Hepatocyte (in vitro differentiated cells): ENCODE measurements at places on chromosomes 6 and 20. TPM values are rescaled to one million over a fixed set of nuclear protein-coding genes. Genes with fewer than 3 reads are reported as not detected.

- peak; percentile 74 for DNase-seq
These were observed 671 bp downstream of the E2F1 start for GRCh38 chr20:33685328-33686099.

GRCh38 chr20:57774951-57775350 lies 65.1 kb upstream of the PMEPA1 start:
- DNase-seq: no peak

- DNase-seq: peak; percentile 86
These were observed 49.4 kb upstream of the PTPN1 start for GRCh38 chr20:50460608-50461267.

DNA sequence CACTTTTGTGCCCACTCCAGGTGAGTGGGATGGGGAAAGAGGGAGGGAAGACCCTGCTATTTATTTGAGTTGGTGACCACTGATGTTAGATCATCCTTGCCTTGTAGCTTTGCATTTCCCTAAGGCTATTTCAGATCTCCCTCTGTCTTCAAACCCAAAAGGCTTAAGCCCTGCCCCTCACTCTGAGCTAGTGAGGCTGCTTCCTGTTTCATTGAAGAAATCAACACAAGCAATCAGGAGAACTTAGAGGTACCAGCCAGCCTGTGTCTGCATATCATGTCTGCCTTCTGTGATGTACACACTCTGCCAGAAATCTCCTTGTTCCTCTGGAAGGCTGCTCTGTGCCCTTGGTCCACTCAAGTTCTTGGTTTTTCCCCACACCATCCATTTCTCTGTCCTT lies 135.3 kb downstream of the ARID1B start:
- no peak for DNase-seq

DNA sequence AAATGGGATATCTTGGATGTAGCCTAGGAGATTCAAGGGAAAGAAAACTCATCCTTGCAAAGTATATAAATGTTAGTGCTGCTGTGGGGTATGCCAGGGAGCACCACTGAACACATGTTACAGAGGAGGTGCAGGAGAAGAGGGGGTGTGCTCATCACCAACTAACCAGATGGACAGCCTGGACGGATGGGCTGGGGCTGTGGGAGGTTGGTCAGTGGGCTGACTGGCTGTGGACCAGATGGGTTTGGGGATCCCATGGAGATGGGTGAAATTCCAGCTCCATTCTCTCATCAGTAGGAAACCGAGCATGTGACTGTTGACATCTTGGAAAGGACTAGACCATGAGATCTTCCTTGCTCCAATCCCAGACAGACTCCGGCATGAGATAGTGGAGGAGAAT lies 201.0 kb downstream of the LRFN2 start:
- no peak for DNase-seq

DNA sequence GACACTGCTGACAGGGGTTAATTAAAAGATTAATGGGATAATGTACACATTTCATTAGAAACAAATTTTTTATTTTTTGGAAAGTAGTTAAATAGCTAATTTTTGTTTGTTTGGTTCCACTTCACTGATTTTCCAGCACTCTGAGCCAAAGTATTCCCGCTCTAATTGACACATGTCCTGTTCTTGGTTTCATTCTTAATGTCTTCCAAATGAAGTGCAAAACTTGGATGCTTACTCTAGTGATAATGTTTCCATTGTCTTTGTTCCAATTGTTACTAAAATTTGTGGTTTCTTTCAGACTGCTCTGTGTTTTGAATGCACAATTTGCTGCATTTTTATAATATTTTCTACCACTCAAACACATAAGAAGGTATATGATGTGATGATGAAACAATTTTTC lies 794.3 kb downstream of the PHF3 start:
- no peak for DNase-seq

- no peak for DNase-seq
These were observed 9.4 kb downstream of the SNX9 start for GRCh38 chr6:157832250-157832967.

GRCh38 chr20:43507150-43508080 lies at the start of gene L3MBTL1:
TSS of gene L3MBTL1 (plus strand) at chr20:43507697. CDS start at chr20:43513504, 5,807 bp downstream.
- peak; percentile 87 for DNase-seq

Gene OLIG3
- not detected in 2 replicates for polyA plus RNA-seq

Gene DLK2
- 1.8 and 2.1 TPM in 2 replicates for polyA plus RNA-seq

Gene TAF8
- 12.6 and 14.0 TPM in 2 replicates for polyA plus RNA-seq

Gene POU5F1
- 0.94 and 1.8 TPM in 2 replicates for polyA plus RNA-seq

Gene SYCP2
- polyA plus RNA-seq: 1.1 and 1.2 TPM in 2 replicates

Gene HIVEP2
- 3.3 and 3.9 TPM in 2 replicates for polyA plus RNA-seq
